ENCODE measurements at places on chromosomes 12 and 14.

DNA sequence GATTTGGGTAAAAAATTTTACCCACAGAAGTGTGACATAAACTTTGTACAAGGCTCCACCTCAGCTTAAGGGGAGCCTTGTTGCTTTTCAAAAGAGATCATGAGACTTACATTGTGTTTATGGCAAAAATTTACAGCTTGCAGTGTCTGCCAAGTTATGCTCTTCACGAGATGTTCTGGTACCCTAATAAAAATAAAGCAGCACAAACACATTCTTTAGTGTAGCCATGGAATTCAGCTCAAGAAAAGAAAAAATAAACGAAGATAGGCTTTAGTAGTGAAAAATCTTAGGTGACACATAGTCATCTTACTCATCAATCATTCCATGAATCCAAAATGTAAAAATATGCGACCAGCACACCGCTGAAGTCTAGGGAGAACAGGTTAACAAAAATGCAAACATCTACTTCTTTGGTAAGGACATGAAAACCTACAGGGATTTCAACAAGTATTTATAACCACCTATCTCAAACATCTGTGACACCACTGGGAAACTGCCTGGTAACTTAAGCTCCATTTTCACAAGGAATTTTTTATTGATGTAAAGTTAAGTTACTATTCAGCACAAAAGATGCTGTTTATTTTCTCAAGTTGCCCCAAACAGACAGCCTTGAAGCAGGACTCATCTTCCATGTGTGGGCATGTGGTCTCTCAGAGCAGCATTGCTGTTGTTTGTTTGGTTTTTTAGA is 32.9 kb downstream of the DMAC2L start:
- peak; percentile 3 for DNase-seq

GRCh38 chr14:77120771-77121743 is 20.5 kb downstream of the ZDHHC22 start:
- no peak for DNase-seq

GRCh38 chr14:101147848-101148247 is 244.3 kb upstream of the RTL1 start:
- no peak for DNase-seq

DNA sequence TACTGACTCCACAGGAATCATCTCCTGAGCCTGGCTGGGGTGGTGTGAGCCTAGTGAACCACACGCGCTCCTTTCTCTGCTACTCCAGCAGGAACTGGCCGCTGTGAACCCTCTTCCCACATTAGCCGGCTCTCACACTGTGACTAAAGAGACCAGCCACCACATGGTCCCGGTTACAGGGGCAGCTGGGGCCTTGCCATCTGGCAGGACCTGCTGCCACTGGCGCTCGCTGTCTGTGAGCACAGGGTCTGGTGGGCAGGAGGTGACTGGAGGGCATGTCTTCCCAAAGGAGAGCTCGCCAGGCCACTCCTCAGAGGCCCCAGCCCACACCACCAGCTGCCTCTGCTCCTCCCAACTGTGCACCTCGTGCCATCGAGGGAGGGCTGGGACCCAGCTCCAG is 99.3 kb downstream of the SINHCAF start:
- DNase-seq: no peak

DNA sequence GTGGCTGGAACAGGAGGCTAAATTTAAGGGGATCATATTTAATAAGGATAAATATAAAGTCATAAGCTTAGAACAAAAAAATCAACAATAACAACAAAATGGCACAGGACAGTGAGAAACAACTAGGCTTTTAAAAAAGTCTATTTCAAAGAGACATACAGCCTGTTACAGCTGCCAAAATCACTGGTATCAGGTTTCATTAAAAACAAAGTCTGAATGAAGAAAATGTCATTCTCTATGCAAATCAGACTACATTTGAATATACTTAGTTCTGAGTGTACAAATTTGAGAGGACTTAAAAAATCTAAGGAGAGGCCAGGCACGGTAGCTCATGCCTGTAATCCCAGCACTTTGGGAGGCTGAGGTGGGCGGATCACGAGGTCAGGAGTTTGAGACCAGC is 44.0 kb downstream of the TFCP2 start:
- no peak for DNase-seq

DNA sequence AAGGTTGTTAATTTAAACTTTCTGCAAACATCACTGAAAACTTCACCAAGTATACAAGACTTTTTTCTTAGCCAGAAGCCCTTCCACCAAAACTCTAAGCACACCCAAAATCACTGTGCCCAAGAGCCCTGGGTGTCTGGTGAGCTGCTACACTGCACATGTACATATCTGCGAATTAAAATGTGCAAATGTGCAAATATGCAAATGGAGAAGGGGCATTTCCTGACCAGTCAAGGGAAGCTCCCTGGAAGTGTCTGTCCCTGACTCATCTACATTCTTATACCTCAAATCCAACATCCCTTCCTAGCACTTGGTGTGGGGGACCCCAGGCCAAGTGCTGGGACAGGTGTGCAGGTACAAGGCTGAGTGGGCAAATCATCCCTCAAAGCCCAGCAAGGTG is 123.7 kb downstream of the PCNX1 start:
- no peak for DNase-seq

DNA sequence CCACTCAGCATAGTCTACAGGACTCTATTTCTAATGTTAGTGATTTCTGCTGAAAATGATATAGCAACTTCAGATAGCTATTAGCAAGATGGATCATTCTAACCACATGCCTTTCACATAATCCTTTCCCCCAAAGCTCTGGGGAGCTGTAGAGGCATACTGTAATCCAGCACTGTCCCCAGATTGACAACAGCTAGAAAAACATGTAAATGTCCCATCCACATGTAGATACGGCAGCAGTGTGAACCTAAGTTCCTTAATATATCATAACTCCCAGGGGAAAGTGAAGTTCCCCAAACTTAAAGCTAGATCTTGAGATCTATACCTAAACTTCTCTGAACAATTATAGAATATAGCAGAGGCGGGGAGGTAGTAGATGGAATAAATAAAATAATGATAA is 14.0 kb downstream of the ZNF664 start:
- no peak for DNase-seq

DNA sequence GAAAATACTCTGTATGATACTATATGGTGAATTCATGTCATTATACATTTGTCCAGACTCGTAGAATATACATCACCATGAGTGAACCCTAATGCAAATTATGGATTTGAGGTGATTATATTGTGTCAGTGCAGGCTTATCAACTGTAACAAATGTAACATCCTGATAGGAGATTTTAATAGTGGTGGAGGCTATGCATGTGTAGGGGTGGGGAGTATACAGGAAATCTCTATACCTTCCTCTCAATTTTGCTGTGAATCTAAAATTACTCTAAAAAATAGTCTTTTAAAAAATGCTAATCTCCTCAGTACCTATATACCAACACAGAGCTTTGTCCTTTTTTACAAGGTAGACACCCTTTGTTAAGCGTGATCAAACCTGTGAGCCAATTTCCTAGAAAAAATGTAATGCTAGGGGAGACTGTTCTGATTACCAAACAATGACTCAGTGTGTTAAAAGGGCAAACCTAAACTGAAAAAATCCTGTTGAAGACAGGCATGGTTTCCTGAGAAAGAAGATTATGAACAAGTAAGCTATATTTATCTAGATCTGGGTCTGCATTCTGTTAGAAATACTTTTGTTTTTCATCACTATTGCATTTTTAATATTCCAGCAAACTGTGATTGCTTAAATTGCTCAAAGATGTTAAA is 170.9 kb downstream of the DUSP6 start:
- DNase-seq: peak; percentile 82

- no peak for DNase-seq
Observed at GRCh38 chr12:9741726-9742125, 8.8 kb upstream of the CLECL1 start.

- peak; percentile 91 for DNase-seq
Observed at GRCh38 chr14:55514819-55515490, 65.1 kb upstream of the KTN1 start.

GRCh38 chr12:100154474-100155247 is 12.0 kb upstream of the BLTP3B start:
- DNase-seq: peak; percentile 58

GRCh38 chr12:28172434-28173030 is 17.7 kb upstream of the CCDC91 start:
- DNase-seq: peak; percentile 55

DNA sequence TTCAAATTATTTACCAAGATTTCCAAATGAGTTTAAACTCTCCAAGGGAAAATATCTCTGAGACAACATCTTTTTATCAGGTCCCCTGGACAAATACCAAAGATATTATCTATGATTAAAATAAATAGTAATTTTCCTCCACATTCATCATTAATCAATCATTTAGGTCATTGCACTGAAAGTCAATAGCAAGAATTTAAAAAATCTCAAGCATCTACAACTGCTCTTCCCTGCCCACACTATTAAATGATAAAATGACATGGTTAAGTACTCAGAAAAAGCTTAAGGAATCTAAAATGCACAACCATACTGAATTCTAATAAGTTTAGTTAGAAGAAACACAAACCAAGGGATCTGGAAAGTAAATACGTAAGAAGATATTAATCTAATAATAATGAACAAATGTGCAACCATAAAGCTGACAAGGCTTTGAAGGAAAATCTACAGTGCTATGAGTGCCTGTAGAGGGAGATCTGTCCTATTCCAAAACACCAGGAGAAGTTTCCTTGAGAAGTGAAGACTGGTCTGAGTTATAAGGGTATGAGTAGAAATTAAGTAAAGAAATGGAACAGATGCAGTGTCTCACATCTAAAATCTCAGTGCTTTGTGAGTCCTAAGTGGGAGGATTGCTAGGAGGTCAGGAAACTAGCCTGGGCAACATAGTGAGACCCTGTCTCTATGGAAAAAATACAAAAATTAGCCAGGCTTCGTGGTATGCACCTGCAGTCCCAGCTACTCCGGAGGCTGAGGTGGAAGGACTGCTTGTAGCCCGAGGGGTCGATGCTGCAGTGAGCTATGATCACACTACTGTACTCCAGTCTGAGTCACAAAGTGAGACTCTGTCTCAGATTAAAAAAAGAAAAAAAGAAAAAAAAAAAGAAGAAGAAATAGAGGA is 19.2 kb downstream of the INTS13 start:
- no peak for DNase-seq

DNA sequence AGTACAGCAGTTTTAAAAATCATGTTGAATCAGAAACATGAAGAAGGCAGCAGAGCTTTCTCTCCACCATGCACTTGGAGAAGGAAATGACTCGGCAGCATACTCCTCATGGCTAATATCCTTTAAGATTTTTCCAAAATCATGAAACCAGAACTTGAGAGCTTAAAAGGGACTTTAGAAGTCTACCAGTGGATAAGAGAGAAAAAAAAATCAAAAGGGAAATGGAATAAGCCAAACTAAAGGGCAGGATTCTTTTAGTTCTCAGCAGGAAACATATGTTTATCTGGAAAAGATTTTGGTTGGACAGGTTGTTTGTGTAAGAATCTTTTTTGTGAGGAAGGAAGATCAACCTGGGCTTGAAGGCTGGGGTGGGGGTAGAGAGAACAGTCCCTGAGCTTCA is 111.8 kb downstream of the PRKCH start:
- no peak for DNase-seq
